ENCODE measurements at places on chromosomes 2 and 18.

- DNase-seq: no peak
Observed at GRCh38 chr18:28972333-28972907, 795.5 kb upstream of the CDH2 start.

GRCh38 chr2:24762518-24762917 is 30.7 kb downstream of the PTRHD1 start:
- no peak for DNase-seq

GRCh38 chr2:174442546-174443510 is 44.0 kb downstream of the GPR155 start:
- no peak for DNase-seq

- DNase-seq: no peak
Observed at GRCh38 chr2:231696004-231696367, 12.3 kb upstream of the PTMA start.

- DNase-seq: no peak
Observed at GRCh38 chr2:39228413-39229209, 15.2 kb downstream of the CDKL4 start.

GRCh38 chr2:148813603-148814065 is 61.4 kb upstream of the KIF5C start:
- DNase-seq: peak; percentile 42

DNA sequence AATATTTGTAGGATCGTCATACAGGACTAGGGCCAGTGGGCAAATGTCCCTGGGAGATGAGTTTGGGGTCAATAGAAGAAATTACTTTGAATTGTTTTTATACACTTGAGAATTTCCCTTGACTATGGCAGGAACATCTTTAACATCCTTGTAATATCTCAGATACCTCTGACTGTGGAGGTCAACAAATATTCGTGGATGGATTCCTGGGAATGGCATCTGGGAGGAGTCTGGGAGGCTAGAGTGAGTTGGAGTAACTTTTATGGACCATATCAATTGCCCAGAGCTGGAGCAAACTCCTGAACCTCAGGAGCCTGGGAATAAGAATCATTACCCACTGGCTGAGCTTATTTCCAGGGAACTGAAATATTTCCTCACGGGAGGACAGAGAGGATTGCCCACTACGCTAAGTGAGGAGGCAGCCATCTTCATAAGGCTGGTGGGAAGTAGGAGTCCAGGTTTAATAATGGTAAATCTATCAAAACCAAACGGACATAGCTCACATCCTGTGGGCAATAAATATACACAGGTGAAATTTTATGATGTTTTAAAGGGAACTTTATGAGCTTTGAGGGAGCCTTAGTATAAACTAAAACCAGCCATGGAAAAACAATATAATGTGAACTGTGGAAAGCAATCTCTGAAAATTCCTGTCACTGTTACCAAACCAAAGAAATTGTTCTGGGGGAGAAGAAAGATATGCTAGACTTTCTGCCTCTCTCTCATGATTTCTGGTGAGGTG is 44.4 kb upstream of the LCLAT1 start:
- DNase-seq: no peak

GRCh38 chr18:57841568-57841967 is 38.5 kb upstream of the ATP8B1 start:
- DNase-seq: no peak

GRCh38 chr2:222792001-222792611 is 68.7 kb upstream of the ACSL3 start:
- DNase-seq: no peak

- no peak for DNase-seq
Observed at GRCh38 chr2:172311921-172312345, 115.5 kb upstream of the ITGA6 start.

DNA sequence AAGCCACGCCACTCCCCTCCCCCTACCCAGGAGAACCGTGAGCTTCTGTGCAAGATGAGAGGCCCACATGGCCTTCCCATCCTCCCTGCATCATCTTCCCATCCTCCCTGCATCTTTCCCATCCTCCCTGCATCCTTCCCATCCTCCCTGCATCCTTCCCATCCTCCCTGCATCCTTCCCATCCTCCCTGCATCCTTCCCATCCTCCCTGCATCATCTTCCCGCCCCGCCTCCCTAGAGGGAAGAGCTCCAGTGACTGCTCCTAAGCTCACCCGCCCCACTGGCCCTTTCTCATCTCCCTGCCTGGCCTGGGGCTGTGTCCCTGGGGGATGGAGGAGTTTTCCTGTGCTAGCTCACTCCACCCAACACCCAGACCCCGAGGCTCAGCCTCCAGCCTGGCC is 93.3 kb upstream of the ASAP2 start:
- DNase-seq: no peak

- no peak for DNase-seq
Observed at GRCh38 chr18:43934781-43935471, 657.6 kb upstream of the SYT4 start.

DNA sequence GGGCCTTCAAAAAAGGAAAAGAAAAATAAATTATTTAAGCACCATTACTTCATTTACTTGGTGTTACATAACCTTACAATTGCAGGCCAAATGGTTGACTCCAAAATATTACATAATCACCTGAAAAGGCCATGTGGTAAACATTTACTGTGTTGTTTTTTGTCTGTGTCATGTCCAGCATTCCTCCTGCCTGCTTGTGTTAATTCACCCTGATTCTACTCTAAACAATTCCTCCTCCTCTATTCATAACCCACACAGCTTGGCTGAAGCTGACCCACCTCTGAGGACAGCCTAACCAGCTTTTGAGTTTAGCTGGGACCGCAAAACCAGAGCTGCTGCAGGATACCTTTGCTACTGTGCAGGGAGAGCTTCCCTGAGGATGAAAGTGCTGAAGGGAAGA is 35.4 kb downstream of the TMX3 start:
- DNase-seq: no peak

DNA sequence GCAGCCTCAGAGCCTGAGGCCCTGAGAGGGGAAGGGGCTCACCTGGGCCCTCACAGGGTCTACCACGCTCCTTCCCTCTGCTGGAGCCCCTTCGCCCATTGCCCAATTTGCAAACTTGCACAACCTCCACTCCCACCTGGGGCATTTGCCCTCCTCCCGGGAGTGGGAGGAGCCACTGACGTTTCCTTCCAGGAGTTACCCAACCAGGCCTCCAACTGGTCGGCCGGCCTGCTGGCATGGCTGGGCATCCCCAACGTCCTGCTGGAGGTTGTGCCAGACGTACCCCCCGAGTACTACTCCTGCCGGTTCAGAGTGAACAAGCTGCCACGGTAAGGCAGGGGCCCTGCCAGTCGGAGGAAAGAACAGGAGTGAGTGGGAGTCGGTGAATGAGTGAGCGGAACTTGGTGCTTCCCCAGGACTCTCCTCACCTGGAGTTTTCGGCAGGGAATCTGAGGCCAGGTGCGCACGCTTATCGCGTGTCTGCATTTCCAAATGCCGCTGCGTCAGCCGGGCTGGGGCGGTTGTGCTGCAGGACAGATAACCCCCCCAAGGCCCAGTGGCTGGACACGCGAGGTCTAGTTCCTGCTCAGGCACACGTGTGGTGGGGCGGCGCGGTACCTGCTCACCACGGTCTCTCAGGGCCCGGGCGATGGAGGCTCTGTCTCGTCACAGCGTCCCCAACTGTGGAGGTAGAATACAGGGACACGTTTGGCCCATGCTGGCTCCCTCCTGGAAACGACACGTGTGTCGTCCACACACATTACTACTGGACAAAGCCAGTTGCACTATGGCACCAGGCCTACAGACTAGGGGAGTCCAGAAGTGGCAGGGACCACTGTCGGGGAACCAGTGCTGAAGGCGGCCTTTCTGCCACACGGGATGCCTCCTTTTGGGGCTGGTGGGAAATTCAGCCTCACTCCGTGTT is 11.7 kb downstream of the ANO7 start:
- no peak for DNase-seq

- DNase-seq: no peak
Observed at GRCh38 chr2:73947412-73948018, 20.8 kb downstream of the DGUOK start.

GRCh38 chr2:162297925-162298552 is 20.4 kb downstream of the IFIH1 start:
- DNase-seq: peak; percentile 18

- DNase-seq: no peak
Observed at GRCh38 chr2:203897544-203897943, 30.0 kb downstream of the CTLA4 start.

DNA sequence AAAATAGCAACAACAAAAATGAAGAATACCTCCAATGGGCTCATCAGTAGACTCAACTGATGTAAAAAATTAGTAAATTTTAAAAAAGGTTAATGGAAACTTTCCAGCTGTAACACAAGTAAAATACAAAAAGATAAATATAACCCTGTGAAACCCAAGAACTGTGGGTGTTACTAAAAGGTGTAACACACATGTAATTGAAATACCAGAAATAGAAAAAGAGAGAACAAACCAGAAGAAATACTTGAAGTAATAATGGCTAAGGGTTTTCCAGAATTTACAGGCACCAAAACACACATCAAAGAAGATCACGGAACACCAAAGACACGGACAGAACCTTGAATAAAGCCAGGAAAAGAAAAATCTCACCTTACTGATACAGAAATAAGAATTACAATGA is 590.6 kb upstream of the RAB6C start:
- DNase-seq: no peak

GRCh38 chr2:9753276-9753600 is 90.0 kb upstream of the TAF1B start:
- peak; percentile 74 for DNase-seq

DNA sequence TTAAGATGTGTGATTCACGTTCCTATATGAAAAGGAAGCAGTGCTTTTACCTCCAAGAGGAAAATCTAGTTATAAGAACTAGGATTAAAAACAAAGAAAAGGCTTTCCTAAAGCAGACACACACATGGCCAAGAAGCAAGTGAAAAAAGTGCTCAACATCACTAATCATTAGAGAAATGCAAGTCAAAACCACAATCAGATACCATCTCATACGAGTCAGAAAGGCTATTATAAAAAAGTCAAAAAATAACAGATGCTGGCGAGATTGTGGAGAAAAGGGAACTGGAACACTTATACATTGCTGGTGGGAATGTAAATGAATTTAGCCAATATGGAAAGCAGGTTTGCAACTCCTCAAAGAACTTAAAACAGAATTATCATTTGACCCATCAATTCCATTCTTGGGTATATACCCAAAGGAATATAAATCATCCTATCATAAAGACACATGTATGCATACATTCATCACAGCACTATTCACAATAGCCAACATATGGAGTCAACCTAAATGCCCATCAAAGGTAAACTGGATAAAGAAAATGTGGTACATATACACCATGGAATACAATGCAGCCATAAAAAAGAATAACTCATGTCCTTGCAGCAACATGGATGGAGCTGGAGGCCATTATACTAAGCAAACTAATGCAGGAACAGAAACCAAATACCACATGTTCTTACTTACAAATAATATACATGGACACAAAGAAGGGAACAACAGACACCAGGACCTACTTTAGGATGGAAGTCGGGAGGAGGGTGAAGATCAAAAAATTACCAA is 285.3 kb downstream of the RAD51AP2 start:
- DNase-seq: no peak

DNA sequence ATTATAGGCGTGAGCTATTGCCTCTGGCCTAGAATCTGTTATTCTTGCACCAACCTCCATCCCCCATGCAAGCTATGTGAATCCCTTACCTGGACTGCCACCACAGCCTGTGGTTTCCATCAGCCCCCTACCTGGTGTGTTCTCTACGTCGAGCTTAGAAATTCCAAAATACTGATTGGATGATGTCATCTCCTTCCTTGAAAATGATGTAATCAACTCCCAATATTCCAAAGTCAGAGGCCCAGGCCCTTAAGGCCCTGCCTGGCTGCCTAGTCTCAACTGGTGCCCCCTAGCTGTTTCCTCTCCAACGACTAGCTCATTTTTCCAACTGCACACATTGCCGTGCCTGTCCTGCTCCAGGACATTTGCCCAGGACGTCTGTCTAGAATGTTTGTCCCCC is 41.3 kb upstream of the GBX2 start:
- no peak for DNase-seq

DNA sequence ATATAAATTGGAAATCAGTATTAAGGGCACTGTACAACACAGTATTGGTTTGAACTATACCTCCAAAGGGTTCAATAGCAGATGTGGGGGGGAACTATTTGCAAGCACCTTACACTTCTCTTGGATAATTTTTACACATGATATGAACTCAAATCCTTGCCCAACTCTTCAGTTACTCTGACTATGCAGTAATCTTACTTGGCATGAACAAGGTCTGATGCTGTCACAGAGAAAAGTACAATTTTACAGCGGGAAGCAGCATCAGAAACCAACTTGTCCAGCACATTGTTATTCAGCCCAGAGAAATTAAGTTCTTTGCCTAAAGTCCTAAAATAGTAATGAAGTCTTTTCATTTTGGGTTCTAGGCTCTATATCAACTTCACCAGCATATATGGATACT is 98.2 kb downstream of the ZNF521 start:
- DNase-seq: no peak

DNA sequence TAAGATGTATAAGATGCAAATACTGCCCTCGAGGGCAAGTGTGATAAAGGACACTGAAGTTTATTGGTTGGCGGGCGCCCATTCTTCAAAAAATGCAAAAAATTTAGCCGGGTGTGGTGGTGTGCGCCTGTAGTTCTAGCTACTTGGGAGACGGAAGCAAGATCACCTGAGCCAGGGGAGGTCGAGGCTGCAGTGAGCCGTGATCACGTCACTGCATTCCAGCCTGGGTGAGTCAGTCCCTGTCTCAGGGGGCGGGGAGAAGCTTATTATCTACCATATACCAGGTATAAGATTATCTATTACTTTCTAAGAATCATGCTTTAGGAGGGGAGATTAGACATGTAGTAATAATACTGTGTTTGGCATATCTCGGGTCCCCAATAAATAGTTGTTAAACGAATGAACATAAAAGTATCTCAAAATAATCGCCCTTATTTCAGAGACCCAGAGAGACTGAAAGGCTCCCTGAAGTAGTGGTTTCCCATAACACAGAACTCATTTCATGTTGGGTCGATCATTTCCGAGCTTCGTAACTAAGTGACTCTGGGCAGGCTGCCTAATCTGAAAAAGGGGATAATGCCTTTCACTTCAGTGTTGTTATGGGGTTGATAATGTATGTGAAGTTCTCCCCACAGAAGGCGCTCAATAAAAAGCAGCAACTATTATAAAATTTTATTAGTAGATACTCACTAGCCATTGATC is 1.2 kb upstream of the SELENOI start:
- DNase-seq: peak; percentile 16

DNA sequence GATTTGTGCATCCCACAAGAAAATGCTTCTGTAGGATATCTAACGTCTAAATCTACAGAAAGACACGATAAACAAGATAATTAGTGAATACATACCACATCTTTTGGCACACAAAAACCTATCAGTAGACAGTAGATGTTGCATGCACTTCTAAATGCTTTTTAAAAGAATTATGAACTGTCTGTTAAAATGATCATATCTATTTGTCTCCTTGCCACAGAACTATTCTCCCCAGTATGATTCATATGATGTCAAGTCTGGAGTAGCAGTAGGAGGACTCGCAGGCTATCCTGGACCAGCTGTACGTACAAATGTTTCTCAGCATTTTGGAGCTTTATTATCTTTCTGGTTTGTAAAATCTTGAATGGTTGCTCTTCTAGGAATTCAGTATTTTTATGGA is 12.7 kb downstream of the COL3A1 start:
- no peak for DNase-seq

- DNase-seq: no peak
Observed at GRCh38 chr2:155372969-155373368, 674.5 kb downstream of the KCNJ3 start.
